Osteoblast (primary cell): ENCODE measurements at places on chromosomes 3 and 15.

GRCh38 chr15:25718597-25718996 lies 144.5 kb downstream of the ATP10A start:
- DNase-seq = peak; percentile 26

GRCh38 chr3:14152233-14152962 lies 26.0 kb downstream of the XPC start:
- DNase-seq = no peak

- DNase-seq = peak; percentile 70
Observed at GRCh38 chr15:39429898-39430357, 151.0 kb upstream of the THBS1 start.

GRCh38 chr3:105959851-105960250 lies 91.0 kb upstream of the CBLB start:
- peak; percentile 34 for DNase-seq

- no peak for DNase-seq
Observed at GRCh38 chr3:151875759-151876158, 2.3 kb downstream of the SUCNR1 start.
